ENCODE measurements at places on chromosomes 6 and 20.
A peak's percentile ranks its signal among the peaks of the same experiment; 100 is the strongest.

DNA sequence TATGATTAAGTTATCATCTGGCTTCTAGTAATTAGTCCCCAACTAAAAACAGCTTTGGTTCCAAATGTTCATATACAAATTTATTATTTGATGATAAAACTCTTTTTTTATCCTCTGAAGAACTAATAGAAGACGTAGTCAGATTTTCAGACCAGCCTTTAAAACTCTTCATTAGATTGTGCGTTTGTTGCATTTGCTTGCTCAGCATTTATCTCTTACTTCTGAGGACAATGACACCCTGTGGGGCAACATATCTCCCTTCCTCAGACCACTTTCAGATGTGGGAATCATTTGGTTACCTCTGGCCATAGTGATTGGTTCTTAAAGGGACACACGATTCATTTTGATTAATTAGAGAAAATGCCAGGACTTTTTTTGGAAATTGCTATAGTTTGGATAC is 481.8 kb downstream of the HAO1 start:
- no peak for DNase-seq

DNA sequence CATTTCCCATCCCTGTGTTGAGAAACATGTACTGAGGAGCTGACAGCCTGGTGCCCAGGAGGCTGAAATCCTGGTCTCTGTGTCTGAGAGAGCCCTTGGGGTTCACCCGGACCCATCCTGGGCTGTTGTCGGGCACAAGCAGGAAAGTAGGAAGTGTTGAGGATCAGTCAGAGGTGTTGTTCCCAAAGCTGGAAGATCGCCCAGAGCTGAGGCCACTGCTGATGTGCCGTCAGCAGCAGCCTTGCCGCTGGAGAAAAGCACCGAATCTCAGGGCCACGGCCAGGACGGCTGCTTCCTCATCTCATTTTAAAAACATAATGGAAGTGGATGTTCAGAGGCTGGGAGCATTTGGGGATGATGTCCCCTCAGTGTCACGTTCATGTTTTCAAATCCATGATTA is 218.5 kb downstream of the UST start:
- no peak for DNase-seq

GRCh38 chr6:77030929-77031674 is 432.2 kb downstream of the HTR1B start:
- peak; percentile 20 for DNase-seq

DNA sequence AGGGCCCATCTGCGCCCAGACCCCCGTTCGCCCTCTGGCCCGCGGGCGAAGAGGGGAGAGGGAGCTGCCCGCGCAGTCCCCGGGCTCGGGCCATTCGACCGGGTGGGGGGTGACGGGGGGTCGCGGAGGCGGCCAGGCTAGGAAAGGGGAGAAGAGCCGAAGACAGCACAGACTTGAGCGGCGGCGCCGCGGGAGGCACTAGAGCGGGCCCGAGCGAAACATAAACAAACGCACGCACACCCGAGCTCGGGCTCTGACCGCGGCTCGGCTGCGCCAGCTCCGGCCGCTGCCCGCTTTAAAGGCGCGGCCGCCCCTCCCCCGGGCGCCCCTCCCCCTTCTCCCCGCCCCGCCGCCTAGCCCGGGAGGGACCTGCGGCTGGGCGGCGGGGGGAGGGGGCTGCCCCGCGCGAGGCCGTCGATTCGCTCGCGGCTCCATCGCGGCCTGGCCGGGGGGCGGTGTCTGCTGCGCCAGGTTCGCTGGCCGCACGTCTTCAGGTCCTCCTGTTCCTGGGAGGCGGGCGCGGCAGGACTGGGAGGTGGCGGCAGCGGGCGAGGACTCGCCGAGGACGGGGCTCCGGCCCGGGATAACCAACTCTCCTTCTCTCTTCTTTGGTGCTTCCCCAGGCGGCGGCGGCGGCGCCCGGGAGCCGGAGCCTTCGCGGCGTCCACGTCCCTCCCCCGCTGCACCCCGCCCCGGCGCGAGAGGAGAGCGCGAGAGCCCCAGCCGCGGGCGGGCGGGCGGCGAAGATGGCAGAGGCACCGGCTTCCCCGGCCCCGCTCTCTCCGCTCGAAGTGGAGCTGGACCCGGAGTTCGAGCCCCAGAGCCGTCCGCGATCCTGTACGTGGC is at the start of gene FOXO3:
TSS of gene FOXO3 (plus strand) at position 455 of the 846 bp plus-strand sequence. CDS start at position 747, 292 bp downstream.
- DNase-seq: peak; percentile 89

DNA sequence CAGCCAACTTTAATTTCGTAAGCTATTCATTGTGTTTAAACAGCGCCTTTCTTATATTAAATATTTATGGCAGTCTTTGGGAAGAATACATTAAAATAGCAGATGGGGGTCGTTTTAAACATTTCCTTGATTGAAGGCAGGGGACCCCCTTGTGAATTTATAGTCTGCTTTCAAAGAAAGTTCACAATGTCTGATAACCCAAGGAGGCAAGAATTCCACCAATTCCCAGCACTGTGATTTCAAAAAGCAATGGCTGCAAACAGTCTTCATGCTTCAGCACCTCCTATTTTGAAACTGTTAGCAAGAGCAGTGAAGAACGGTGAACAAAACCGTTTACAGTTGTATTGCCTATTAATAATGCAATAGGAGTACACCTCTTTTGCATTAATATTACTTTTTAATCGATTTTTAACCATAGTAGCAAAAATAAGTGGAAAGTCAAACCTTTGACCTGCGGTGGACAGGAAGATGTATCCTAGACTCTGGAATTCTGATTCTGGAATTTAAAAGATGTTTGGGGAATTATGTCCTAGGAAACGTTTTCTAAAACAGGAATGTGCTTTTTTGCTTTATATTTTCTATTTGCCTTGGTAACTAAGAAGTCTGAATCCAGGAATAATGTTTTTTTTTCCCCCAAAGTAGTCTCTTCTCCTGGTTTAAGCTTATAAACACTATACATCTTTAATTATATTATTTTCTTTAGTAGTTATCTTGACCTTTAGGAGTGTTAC is 393.0 kb downstream of the CDKAL1 start:
- DNase-seq: no peak
